Activated T-cell treated with anti-CD3 and anti-CD28 coated beads, Interleukin-2, amount 50 U/mL, for 72 hours (primary cell): ENCODE measurements at places on chromosomes 2 and 18. TPM values are rescaled to one million over a fixed set of nuclear protein-coding genes. Genes with fewer than 3 reads are reported as not detected.

DNA sequence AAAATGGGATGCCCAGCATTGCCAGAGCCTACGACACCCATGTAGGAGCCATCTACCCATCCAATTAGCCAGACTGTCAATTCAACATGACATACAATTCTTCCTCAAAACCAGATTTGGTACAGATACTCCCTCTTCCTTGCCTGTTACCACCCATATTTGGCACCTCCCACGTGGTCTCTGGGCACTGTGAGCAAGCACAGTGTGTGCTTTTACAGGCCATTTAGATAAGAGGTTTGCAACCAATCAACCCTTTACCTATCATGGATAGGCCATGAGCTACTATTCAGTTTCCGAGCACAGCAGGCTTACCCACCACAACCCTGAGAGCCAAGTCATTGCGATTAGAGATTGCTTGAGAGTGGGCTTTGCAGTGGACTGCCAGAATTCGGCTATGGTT is 40.9 kb downstream of the ARID5A start:
- DNase-seq = no peak
- H3K4me3 ChIP-seq = no peak overlapping the region
- H3K27me3 ChIP-seq = no peaks in the 10 kb centered on the region

DNA sequence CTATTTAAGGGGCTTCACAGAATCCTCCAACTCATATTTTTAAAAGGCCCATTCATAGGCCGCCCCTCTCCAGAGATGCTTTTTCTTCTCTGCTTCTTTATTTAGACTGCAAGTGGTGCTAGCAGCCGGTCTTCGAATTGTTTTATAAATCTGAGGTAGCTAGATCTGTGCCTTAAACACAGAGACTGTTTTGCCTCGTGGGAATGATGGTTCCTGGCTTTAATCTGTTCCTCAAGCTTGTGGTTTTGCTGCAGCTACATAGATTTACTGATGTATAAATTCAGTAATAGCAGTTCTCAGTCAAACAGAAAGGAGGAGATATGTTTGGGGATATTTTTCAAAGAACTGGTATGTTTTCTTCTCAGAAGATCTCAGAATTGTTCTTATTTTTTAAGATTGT is 45.3 kb downstream of the TNFRSF11A start:
- peaks cover 7% of the 10 kb centered on the region for H3K36me3 ChIP-seq
- H3K4me3 ChIP-seq = no peak overlapping the region
- no peaks in the 10 kb centered on the region for H3K27me3 ChIP-seq
- no peak overlapping the region for H3K27ac ChIP-seq
- DNase-seq = no peak

- H3K27me3 ChIP-seq = no peaks in the 10 kb centered on the region
- no peaks in the 10 kb centered on the region for H3K4me1 ChIP-seq
- no peak for DNase-seq
- no peak overlapping the region for H3K4me3 ChIP-seq
- H3K27ac ChIP-seq = no peak overlapping the region
- H3K36me3 ChIP-seq = peaks cover 2% of the 10 kb centered on the region
Observed at GRCh38 chr2:13745330-13745729, 887.2 kb upstream of the LRATD1 start.

GRCh38 chr18:29176681-29177080 is 999.8 kb upstream of the CDH2 start:
- H3K4me1 ChIP-seq = no peaks in the 10 kb centered on the region
- DNase-seq = no peak
- no peaks in the 10 kb centered on the region for H3K27me3 ChIP-seq
- no peaks in the 10 kb centered on the region for H3K36me3 ChIP-seq
- H3K27ac ChIP-seq = no peak overlapping the region

GRCh38 chr2:9565436-9566153 is 10.0 kb upstream of the ADAM17 start:
- H3K27ac ChIP-seq = no peak overlapping the region
- H3K4me3 ChIP-seq = no peak overlapping the region
- H3K4me1 ChIP-seq = peaks cover 6% of the 10 kb centered on the region
- H3K27me3 ChIP-seq = no peaks in the 10 kb centered on the region
- no peaks in the 10 kb centered on the region for H3K36me3 ChIP-seq

- H3K36me3 ChIP-seq = no peaks in the 10 kb centered on the region
- no peak overlapping the region for H3K4me3 ChIP-seq
- no peak for DNase-seq
- no peaks in the 10 kb centered on the region for H3K4me1 ChIP-seq
- peaks cover 17% of the 10 kb centered on the region for H3K27me3 ChIP-seq
Observed at GRCh38 chr2:149058936-149059335, 20.4 kb downstream of the LYPD6B start.

DNA sequence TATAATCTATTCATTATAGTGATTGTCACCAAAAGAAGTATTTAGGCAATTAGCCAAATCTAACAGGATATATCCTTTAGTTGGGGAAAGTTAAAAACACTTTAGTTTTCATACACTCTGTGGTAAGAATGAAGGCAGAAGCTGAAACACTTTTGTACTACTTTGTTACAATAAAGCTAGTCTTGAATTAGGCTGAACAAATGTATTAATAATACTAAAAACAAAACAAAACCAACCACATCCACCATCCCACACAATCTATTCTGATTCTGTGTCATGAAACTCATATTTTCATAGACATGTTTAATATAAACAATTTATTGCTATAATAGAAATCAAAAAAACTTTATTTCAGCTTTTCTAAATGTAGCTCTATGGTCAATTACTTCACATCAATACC is 508.8 kb downstream of the ZEB2 start:
- no peak overlapping the region for H3K27ac ChIP-seq
- H3K36me3 ChIP-seq = no peaks in the 10 kb centered on the region
- H3K4me1 ChIP-seq = no peaks in the 10 kb centered on the region
- no peak overlapping the region for H3K4me3 ChIP-seq

DNA sequence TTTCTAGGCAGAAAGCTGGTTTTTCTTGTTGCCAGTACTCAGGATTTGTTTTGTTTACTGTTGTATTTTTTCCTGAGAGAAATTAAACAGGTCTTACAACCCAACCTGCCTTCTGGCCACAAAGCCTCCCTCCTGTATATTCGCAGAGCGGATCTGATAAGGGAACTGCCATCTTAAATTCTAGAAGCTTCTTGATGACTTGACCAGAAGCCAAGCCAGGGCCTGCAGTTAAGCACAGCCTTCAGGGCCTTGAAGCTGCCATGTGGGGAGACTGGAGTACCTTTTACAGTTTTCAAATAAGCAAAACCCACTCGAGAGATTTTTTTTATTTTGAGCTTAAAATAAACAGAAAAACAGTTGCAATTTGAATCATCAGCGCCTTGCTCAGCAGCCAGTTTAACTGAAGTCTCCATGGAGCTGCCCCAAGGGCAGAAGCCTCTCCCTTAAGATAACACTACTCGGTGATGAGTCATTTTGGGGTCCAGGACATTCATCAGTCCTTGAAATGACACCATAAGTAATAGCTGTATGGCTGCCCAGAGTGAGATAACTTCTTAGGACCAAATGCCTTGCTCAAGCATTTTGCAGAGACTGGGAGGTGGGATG is 51.5 kb upstream of the PHLPP1 start:
- H3K27ac ChIP-seq = no peak overlapping the region
- no peak overlapping the region for H3K4me3 ChIP-seq
- no peaks in the 10 kb centered on the region for H3K27me3 ChIP-seq
- no peaks in the 10 kb centered on the region for H3K36me3 ChIP-seq

DNA sequence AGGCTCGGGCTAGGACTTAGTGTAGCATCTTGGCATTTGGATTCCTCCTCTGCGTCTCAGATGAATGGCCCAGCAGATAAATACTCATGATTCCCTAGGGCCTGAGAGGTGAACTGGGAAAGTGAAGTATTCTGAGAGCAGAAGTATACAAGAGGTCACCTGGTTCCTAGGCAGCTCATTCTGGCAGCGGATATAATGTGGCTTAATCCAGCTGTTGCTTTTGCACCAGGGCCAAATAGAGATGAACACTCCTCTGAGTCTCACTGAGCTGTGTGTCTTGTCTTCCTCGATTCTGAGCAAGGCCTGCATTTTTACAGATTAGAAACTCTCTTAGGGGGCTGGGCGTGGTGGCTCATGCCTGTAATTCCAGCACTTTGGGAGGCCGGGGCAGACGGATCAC is 196.1 kb downstream of the SLC4A3 start:
- no peak overlapping the region for H3K27ac ChIP-seq
- H3K4me1 ChIP-seq = no peaks in the 10 kb centered on the region
- peaks cover 8% of the 10 kb centered on the region for H3K27me3 ChIP-seq

DNA sequence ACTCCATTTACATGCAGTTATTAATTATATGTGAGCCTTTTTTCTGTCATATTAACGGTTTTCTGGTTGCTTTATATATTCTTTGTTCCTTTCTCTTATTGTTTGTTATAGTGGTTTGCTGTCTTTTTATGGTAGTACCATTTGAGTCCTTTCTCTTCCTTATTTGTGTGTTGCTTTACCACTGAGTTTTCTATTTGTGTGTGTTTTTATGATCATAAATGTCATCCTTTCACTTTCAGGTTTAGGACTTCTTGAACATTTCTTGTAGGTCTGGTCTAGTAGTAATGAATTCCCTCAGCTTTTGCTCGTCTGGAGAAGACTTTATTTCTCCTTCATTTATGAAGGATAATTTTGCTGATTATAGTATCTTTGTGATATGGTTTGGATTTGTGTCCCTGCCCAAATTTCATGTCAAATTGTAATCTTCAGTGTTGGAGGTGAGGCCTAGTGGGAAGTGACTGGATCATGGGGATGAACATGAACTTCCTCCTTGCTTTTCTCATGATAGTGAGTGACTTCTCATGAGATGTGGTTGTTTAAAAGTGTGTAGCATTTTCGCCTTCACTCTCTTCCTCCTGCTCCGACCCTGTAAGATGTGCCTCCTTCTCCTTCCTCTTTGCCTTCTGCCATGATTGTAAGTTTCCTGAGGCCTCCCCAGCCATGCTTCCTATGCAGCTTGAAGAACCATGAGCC is 11.5 kb downstream of the GCC2 start:
- peak overlapping the region; percentile 81 for H3K27ac ChIP-seq
- peaks cover 62% of the 10 kb centered on the region for H3K36me3 ChIP-seq
- DNase-seq = no peak
- no peaks in the 10 kb centered on the region for H3K27me3 ChIP-seq

- H3K4me1 ChIP-seq = peaks cover 6% of the 10 kb centered on the region
- H3K27me3 ChIP-seq = no peaks in the 10 kb centered on the region
- no peak overlapping the region for H3K27ac ChIP-seq
- no peak for DNase-seq
- H3K4me3 ChIP-seq = no peak overlapping the region
- no peaks in the 10 kb centered on the region for H3K36me3 ChIP-seq
Observed at GRCh38 chr2:33552758-33553461, 46.2 kb downstream of the FAM98A start.

DNA sequence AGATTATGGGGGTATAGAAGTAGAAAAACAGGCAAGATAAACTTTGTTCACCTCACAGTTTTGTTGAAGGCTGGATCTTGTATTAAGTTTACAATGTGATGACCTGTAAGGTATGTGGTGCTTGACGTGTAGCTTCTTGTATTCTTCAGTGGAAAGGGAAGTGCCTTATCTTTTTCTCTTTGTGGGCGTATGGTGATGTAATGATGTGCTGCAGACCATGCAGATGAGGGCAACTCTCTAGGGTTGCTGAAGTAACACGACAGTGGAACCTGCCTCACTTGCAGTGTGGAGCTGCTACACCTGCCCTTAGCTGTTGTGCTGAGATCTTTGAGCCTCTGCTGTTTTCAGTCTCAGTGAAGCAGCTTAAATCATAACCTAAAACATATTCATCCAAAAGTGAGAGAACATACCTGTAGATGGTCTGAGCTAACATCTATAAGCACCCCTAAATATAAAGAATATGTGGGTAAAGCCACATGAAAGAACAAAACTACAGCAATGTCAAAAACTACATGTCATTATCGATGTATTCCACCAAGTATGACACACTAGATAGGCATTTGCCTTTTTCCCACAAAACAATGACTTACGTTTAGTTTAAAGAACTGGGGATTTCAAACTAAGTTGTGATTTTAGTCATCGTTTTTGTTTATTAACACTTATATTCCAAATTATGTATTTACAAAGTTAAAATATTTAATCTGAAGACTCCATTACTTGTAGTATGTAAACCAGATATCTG is 1144.1 kb downstream of the CNTNAP5 start:
- no peak for DNase-seq
- no peak overlapping the region for H3K4me3 ChIP-seq
- no peak overlapping the region for H3K27ac ChIP-seq
- H3K4me1 ChIP-seq = no peaks in the 10 kb centered on the region
- no peaks in the 10 kb centered on the region for H3K36me3 ChIP-seq

GRCh38 chr2:94984964-94985575 is 40.4 kb upstream of the MAL start:
- H3K27ac ChIP-seq = no peak overlapping the region
- H3K36me3 ChIP-seq = no peaks in the 10 kb centered on the region
- DNase-seq = no peak
- no peak overlapping the region for H3K4me3 ChIP-seq
- H3K4me1 ChIP-seq = no peaks in the 10 kb centered on the region
- peaks cover 13% of the 10 kb centered on the region for H3K27me3 ChIP-seq

DNA sequence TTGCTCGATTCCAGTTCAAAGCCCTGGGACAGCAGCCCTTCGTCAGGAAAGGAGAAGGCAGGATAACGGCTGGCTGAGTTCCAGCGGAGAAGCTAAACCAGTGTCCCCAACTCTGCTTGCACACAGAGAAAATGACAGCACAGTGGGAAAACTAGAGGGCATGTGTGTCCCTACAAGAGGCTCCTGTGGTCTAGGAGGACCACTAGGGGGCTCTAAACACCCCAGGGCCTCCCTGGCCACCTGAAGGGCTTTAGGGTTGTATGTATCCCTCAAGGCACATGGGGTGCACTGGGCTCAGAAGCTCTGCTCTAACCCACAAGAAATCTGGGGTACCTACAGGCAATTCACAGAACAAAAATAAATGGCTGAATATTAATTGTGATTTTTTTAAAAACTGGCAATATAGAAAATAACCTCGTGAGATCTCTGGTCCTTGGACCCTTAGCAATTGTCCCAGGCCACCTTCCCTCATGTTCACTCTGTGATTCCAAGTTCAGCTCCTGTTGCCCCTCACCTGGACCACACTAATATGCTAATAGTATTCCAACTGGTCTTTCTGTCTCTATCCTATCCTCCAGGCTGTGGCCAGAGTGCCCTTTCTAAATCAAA is 17.5 kb downstream of the STAT1 start:
- no peak for DNase-seq
- peak overlapping the region; percentile 86 for H3K27ac ChIP-seq
- peaks cover 82% of the 10 kb centered on the region for H3K36me3 ChIP-seq
- no peaks in the 10 kb centered on the region for H3K27me3 ChIP-seq

DNA sequence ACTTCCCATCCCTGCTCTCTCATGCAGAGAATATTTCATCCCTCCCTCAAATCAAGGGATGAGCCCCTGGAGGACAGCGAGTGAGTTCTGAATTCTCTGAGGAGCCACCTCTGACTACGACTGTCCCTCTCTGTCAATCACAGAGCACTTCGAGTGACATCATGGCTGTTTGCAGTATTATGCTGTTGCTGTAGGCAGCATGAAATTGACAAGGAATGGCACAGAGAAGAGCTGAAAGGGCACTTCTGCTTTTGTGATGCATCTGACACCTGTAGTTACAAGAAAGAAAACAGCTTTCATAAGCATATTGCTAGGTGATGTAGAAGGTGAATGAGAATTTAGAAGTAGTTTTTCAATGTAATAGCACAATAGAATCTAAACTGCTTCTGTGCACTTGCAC is 166.9 kb downstream of the ARHGAP15 start:
- H3K4me1 ChIP-seq = peaks cover 6% of the 10 kb centered on the region
- no peak overlapping the region for H3K27ac ChIP-seq
- H3K36me3 ChIP-seq = peaks cover 3% of the 10 kb centered on the region

TMX3 gene
- 79.6 TPM for total RNA-seq

CFAP65 gene
- not detected for total RNA-seq

MC4R gene
- total RNA-seq = not detected

ALKAL2 gene
- 0.60 TPM for total RNA-seq

CXCR2 gene
- total RNA-seq = 0.48 TPM

DPP10 gene
- not detected for total RNA-seq

C2orf15 gene
- total RNA-seq = 1.7 TPM

SLC8A1 gene
- total RNA-seq = 1.9 TPM

FEV gene
- not detected for total RNA-seq

ZC3H8 gene
- total RNA-seq = 23.6 TPM
